Activated T-helper 9 cell treated with anti-CD3 and anti-CD28 coated beads, Interleukin-2, amount 50 U/mL, for 16 hours (primary cell): ENCODE measurements at places on chromosomes 7 and 10.

DNA sequence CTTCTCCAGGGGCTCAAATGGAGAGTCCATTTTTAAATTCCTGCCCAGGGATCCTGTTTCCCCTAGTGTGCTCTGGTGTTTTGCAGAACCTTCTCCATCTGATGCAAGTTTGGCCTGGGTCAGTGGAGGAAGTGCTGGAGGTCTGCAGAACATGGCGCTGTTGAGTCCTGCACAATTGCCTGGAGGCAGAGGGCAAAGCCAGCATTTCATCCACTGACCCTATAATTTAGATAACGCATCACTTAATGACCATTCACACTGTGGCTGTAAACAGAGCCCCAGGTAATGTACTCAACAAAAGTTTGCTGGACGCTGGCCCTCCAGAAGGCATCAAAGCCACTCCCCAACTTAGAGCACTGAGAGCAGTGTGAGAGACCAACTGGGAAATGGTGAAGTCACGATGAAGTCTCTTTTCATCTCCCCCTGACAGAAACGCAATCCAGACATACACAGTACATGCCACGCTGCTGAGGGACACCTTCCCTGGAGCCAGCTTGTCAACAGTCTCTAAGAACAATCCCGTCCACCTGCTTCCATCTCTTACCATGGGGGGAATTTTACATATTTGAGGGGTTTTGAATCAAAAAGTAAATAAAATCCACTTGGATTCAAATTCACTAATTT lies 13.4 kb downstream of the C10orf71 start:
- no peak for DNase-seq

GRCh38 chr10:95533590-95533989 lies 27.6 kb downstream of the SORBS1 start:
- DNase-seq, result no peak

DNA sequence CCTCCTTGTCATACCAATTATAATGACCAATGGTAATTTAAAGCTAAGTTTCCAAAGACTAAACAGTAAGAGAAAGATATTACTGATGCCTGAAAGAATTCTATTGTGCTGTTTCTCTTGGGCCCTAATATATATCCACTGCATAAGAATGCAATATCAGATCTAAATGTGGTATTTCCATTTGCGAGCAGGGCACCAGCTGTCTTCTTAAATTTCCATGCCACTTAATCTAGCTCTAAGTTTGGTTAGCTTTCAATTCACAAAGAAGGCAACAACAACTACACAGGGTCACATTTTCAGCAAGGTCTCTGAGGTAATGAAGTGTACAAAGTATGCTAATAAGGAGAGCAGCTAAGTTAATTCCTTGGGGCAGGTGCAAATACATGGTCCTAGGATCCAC lies 315.7 kb downstream of the GPR37 start:
- no peak for DNase-seq

GRCh38 chr10:44183667-44184632 lies 200.9 kb downstream of the CXCL12 start:
- DNase-seq, result no peak

DNA sequence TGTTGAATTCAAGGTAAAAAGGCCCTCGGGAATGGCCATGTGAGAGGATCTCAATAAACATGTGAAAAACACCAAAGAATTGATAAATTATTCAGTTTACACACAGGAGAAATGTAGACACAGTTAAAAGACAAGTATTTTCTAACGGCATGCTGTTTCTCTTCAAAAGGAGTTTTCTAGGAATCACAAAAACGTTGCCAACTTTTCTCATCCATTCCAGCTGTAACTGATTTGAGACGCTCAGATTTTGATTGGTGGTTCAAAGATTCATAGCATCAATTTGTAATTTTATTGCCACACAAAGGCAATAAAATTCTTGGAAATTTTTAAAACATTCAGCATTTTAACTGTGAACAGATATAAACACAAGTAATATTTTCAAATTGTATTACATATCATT lies 384.9 kb upstream of the PFKP start:
- DNase-seq, result no peak
